ENCODE measurements at places on chromosomes 5 and 9. TPM values are rescaled to one million over a fixed set of nuclear protein-coding genes. Genes with fewer than 3 reads are reported as not detected.

GRCh38 chr5:389197-389821, 53.7 kb upstream of the EXOC3 start:
- DNase-seq: no peak

- DNase-seq: no peak
These were observed 143.0 kb downstream of the ADAMTS12 start for GRCh38 chr5:33748754-33749153.

DNA sequence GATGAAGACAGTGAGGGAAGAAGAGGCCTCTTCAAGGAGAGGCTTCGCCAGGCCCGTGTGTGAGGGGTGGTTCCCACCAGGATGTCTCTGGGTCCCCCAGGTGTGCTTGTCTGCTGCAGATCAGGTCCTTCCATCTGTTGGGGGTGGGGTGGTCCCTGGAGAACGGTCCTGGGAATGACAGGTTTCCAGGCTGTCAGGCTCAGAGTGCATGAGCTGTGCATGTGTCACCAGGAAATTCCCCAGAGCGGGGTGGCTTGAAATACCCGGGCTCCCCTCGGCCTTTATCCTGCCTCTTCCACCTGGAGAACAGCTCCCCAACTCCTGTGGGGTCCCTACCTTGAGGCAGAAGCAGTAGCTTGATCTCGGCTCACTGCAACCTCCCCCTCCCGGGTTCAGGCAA, 118.8 kb downstream of the GAPVD1 start:
- DNase-seq: no peak

DNA sequence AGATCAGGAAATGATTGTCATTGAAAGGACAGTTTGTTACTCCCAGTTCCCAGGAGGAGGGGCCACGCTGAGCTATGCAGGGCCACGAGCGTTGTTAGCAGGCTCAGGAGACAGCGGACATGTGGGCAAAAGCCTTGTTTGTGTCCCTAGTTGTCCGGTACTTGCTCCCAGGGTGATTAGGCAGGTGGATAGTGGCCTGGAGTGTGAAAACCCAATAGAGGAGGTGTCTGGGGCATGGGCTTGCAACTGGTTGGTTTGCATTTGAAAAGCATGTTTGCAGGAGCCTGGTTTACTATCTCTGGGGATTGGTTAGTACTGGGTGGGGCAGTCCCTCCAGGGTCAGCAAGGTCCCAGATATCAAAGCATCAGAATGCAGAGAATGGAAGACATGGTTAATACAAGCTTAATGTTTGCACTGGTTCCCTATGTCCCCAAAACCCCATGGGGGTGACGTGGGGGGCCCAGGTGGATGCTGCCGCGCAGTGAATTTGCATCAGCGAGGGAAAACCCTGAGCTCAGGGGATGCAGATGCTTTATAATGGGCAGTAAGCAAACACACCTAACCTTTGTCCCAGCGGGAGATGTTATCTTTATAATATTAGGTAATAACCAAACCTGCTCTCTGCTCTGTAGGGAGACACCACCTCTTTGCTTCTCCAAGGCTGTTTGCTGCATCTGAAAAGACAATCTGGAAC, 39.7 kb downstream of the ROPN1L start:
- DNase-seq: no peak

The PHF24 gene
- 93.3 TPM for total RNA-seq

The TRIM36 gene
- total RNA-seq: 289 TPM

The NR5A1 gene
- 65.2 TPM for total RNA-seq

The SH3RF2 gene
- 378 TPM for total RNA-seq

The FOXD4L3 gene
- total RNA-seq: not detected

The KIF20A gene
- total RNA-seq: 10.4 TPM

The STC2 gene
- 2.0 TPM for total RNA-seq

All from testis (tissue), 5 donors.